Activated naive CD4-positive, alpha-beta T cell (primary cell): ENCODE measurements at places on chromosomes 2 and 18.

DNA sequence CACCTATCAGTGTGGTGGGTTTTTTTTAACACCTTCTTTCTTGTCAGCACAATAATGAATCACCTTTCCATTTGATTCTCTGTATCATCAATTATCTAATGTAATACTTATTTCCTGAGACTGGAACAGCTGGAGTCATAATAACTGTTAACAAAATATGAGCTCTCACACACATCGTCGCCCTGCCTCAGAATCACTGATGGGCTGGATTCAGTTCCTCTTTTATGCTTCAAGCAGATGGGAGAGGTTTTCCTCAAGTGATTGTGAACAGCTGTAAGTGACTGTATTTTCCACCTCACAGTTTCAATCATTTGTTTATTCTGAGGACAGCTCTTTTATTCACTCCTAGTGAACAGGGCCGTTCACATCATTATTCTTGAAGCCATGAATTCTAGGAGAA lies 330.2 kb downstream of the DSC3 start:
- DNase-seq: no peak

DNA sequence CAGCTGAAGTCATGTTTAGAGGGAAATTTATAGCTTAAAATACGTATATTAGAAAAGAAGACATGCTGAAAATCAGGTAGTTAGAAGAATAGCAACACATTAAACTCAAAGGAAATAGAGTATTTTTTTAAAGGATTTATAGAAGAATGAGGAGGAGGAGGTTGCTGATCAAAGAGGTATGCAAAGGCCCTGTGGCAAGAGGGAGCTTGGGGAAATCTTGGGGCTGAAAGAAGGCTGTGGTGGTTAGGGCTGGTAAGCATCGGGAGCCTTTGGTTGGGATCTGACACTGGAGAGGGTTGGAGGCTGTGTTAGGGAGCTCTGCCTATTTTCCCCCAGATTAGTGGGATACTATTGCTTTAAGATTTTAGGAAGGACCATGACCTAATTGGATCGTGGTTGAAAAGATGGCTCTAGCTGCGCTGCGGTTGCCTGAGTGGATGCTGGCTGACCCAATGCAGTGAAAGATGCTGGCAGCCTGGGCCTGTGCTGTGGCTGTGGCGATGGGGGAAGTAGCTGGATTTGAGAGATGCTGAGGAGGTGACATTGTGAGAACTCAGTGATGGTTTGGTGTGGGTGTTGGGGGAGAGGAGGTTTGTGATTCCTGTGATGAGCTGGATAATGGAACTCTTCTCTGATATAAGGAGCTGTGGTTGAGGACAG lies 11.7 kb downstream of the DGKD start:
- no peak for DNase-seq

- no peak for DNase-seq
These were observed 4.7 kb downstream of the AGAP1 start for GRCh38 chr2:235498541-235498940.

GRCh38 chr2:54803783-54804751 lies 80.6 kb downstream of the EML6 start:
- no peak for DNase-seq

- DNase-seq: no peak
These were observed at the start of gene CIDEA for GRCh38 chr18:12254136-12254819. TSS of gene CIDEA (plus strand) at chr18:12254361. CDS start at chr18:12254384, 23 bp downstream.

GRCh38 chr2:102094917-102095316 lies 47.6 kb upstream of the IL1R1 start:
- no peak for DNase-seq

- DNase-seq: no peak
These were observed 146.9 kb downstream of the CCDC102B start for GRCh38 chr18:68944826-68945225.

GRCh38 chr18:56501896-56502295 lies 136.5 kb downstream of the TXNL1 start:
- no peak for DNase-seq

GRCh38 chr2:10476723-10477442 lies 28.8 kb upstream of the ODC1 start:
- DNase-seq: no peak

DNA sequence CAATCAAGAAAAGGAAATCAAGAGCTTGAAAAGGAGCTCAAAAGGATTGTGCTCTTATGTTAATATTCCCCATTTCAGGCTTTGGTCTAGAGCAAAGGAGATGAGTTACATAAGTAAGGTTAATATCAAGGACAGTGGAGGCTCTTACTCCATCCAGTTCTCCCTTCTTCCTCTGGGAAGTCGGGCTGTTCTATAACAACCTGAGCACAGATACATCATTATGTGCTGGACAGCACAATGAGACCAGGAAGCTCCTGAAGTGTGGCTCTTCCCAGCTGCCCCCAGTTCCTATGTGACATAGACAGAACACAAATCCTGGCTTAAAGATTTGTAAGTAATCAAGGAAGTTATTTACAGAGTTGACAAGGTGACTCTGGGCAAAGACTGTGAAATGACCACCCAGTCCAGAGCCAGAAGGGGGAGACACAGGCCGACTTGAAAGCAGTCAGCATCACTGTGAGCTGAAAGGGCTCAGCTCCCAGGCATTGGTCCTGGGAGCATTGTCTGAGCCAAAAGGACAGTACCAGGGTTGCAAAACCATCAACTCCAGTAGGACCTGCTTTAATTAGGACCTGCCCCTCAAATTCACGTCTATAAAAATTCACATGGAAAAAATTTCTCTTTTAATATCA lies 917.6 kb upstream of the ACVR2A start:
- no peak for DNase-seq

DNA sequence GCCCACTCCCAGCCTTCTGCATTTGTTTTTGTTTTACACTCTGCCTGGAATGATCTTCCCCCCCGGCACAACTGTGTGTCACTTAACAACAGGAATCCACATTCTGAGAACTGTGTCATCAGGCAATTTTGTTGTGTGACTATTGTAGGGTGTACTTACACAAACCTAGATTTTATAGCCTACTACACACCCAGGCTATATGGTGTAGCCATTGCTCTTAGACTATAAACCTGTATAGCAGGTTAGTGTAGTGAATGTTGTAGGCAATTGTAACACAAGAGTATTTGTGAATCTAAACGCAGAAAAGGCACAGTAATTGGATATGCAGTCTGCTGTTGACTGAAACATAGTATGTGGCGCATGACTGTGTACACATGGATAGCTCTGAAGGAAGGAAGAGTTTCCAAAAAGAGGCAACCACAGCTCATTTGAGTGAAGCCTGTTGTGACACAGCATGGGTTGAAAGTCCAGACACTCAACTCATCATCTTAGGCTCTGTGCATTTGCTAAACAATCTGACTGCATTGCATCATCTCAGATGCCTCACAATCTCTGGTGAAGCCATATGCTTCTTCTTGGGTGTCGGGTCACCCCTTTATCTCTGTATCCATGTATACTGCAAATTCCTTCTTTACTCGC lies 506.6 kb upstream of the SPHKAP start:
- DNase-seq: no peak

DNA sequence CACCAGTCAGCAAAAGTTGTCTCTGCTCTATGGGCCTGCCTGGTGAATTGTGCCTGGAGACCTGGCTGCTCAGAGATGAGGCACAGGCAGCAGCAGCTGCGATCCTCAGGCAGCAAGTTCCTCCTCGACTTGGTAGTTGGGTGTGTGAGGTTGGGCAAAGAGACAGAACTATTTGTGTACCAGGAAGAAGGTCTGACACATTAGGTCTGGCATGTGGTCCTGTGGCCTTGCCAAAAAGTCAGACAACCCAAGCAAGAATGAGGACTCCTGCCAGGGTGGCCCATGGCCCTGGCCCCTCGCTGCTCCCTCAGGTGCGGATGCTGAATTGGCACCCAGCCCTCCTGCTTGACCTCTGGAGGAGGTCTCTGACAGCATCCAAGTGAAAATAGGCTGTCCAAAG lies 192.7 kb downstream of the DYSF start:
- no peak for DNase-seq

- DNase-seq: no peak
These were observed 699.6 kb downstream of the NYAP2 start for GRCh38 chr2:226098861-226099745.

GRCh38 chr2:177930916-177931315 lies 141.7 kb downstream of the PDE11A start:
- DNase-seq: no peak
